ENCODE measurements at places on chromosomes 3 and 15.

- no peak for DNase-seq
Observed at GRCh38 chr15:33150431-33150941, 44.0 kb downstream of the FMN1 start.

- DNase-seq = no peak
Observed at GRCh38 chr3:71392251-71392650, 191.3 kb downstream of the FOXP1 start.

DNA sequence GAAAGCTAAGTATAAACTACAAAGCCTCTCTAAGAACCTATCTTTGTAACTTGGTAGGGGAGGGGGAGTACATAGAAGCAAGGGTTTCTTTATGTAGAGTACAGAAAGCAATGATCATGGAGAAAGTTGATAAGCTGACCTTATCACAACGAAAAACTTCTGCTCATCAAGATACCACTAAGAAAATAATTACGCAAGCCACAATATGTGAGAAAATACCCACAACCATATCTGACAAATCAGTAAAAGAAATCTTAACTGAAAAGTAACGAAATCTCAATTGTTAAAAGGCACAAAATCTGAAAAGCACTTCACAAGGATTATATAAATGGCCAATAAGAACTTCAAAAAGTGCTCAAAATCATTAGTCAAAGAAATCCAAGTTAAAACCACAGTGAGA is 35.1 kb upstream of the RPS17 start:
- no peak for DNase-seq

DNA sequence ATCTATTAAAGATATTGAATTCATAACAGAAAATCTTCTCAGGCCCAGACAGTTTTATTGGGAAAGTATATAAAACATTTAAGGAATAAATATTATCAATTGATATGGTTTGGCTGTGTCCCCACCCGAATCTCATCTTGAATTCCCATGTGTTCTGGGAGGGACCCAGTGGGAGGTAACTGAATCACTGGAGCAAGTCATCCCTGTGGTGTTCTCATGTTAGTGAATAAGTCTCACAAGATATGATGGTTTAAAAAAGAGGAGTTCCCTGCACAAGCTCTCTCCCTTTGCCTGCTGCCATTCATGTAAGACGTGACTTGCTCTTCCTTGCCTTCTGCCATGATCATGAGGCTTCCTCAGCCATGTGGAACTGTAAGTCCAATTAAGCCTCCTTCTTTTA is 160.5 kb downstream of the ANO10 start:
- DNase-seq = no peak

DNA sequence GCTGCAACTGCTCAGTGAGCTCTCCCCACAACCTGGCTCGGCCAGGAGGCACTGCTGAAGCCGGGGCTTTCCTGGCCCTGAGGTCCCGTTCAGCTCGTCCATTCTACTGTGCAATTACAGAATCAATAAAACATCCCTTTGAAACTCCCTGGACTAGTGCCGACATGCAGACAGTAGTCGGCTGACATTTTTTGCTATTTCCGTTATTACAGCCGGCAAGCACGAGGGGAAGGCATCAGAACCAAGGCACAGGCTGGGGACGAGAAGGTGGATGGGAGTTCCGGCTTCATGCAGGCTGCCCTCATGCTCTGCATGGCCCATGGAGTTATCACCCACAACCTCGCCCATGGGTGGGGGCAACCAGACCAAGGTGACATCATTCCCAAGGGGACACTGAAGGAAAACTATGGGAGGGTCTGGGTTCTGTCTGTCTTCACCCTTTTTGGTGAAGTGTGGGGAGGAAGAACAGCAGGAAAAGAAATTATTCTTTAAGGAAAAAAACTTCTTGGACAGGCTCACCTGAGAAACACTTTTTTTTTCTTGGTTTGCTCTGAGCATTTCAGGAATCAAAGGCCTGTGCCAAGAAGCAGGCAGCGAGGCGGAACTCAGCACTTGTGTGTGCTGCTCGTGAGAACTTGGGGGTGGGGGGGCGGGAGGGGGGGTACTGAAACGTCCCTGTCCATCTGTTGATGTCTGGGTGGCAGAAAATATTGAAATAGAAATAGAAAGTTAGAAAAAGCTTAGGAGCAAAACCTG is 154.5 kb downstream of the FOXP1 start:
- DNase-seq = no peak

GRCh38 chr3:132346841-132347736 is 29.9 kb downstream of the ACP3 start:
- no peak for DNase-seq

- DNase-seq = peak; percentile 29
Observed at GRCh38 chr3:127750226-127751031, 71.9 kb downstream of the MGLL start.

- no peak for DNase-seq
Observed at GRCh38 chr3:177361081-177361938, 164.0 kb upstream of the TBL1XR1 start.

GRCh38 chr15:61124195-61124594 is 104.9 kb downstream of the RORA start:
- no peak for DNase-seq

- DNase-seq = no peak
Observed at GRCh38 chr15:58736018-58736643, 13.4 kb downstream of the ADAM10 start.

GRCh38 chr3:40975711-40976121 is 223.6 kb upstream of the CTNNB1 start:
- DNase-seq = no peak

GRCh38 chr15:79064496-79064895 is 26.1 kb downstream of the RASGRF1 start:
- DNase-seq = no peak

DNA sequence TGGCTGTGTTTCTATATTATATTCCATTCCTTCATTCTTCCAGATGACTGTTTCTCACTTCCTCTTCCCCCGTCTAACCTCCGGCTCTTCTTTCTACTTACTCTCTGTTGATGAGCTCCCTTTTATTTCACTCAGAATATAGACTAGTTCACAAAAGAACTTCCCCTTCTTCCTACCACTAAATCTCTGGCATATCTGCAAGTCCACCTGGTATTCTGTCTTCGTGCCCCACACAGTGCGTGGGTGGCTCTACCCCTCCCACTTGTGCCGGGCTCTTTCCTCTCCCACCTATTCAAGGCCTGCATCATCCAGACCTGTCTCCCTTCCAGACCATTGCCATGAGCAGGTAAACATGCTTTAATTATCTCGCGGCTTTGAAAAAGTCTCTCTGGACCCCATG is 73.0 kb downstream of the SCN10A start:
- DNase-seq = no peak

DNA sequence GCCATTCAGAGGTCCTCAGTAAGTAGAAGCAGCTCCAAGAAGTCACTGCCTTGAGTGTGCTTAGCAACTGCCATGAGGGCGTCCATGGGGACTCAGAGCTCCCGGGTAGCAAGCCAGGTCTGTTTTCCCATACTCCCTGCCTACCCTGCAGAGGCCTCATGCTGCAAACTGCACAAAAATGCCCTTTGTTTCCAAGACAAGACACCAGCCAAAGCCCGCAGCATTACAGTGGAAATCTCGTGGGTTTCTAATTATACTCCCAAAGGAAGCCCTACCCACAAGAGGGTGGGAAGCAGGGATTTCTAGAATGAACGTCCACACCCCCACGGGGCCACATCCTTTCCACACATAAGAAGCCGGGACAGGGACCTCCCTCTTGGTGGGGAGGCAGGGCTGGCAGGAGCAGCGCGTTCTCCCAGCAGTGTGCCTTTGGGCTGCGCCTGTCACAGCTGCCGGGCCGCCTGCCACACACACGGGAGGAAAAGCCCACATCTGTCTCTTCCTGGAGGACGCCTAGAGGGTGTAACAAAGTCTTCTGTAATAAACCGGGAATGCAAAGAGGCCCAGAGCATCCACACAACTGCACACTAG is 31.1 kb downstream of the FAM174B start:
- DNase-seq = no peak

DNA sequence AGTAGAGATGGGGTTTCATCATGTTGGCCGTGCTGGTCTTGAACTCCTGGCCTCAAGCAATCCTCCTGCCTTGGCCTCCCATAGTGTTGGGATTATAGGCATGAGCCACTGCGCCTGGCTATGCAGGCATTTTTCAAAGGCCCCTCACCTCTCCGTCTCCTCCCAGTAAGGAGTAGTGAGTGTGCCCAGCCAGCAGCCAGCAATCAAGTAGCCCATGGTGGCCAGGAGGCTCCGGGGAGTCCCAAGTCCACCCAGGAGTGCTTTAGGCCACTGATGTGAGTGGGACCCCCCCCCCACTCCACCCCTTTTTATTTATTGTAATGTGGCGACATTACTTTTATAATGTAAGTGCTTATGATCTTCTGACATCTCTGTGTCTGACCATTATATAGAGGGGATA is 8.1 kb downstream of the ISG20 start:
- no peak for DNase-seq

DNA sequence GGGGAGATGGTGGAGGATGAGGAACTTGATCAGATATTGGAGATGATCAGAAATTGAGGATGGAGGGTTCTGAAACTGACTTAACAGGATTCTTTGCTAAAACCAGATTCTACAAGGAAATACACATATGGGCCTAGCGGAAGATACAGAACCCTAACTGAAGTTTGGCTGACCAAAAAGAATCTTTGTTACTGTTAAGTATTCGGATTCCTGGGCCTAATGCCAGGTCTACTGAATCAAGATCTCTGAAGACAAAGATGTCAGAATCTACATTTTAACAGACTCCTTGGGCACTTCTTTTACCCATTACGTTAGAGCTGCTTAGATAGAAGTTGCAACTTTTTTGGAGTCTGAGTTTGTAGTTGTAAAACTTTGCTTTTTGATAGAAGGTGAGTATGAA is 137.7 kb downstream of the FNDC3B start:
- no peak for DNase-seq

GRCh38 chr3:118772036-118772435 is 262.6 kb downstream of the IGSF11 start:
- DNase-seq = no peak

DNA sequence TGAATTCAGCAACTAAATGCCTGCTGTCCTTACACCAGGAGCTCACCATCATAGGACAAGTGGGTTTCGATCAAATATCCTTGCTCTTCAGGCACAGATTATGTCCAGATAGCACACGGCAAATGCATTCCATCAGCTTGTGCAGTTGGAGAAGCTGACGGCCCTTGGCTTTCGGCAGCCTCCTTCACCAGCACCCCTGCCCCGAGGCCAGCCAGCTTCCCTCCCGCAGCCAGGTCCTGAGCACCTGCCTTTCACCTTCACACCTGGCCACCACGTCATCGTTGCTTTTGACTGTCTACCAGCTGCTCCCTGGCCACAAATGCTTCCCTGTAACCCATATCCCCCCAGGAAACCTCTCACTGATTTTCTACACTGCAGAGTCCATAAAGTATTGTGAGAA is 355.5 kb downstream of the OCA2 start:
- DNase-seq = no peak

GRCh38 chr3:185998136-185998535 is 60.3 kb upstream of the TRA2B start:
- no peak for DNase-seq

DNA sequence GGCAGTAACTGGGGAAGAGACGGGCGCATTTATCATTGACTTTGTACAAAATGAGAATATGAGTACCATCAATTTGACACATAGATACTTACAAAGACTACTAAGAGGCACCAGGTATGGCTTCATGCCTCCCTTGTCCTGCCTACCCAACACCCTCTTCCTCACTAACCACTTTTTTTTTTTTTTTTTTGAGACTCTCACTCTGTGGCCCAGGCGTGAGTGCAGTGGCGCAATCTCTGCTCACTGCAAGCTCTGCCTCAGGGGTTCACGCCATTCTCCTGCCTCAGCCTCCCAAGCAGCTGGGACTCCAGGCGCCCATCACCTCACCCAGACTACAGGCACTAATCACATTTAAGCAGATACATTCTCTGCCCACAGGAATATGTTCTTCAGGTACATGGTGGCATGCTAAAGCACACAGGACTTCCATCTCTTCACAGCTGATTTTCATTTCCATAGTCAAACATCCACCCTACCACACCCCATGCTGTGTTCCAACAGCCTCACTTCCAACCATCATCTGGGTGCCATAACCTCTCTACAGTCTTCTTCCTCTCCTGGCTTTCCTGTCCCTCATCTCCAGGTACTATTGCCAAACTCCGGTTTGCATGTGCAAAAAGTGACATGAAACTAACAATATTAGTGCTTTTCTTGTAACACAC is 41.7 kb downstream of the RAB27A start:
- no peak for DNase-seq

GRCh38 chr3:80769683-80770082 is 991.8 kb downstream of the GBE1 start:
- no peak for DNase-seq

- no peak for DNase-seq
Observed at GRCh38 chr3:81989758-81990157, 228.3 kb upstream of the GBE1 start.

- no peak for DNase-seq
Observed at GRCh38 chr3:11509173-11510000, 134.3 kb downstream of the VGLL4 start.

DNA sequence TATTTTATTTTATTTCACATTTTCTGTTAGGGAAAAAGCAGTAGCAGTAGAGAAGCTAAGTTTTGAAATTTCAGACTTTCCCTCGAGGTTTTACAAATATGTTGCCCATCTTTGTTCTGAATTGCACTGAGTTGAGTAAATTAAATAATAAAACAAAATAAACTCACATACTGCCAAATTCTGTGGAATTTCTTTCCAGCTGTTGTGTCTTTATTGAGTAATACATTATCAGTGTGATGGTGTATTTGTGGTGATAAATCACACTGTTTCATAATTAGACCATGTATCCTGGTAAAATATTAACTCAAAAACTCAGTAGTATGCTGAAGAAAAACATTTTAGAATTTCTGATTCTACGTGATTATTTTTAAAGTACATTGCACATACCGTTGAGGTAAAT is 592.1 kb downstream of the SI start:
- DNase-seq = no peak

- DNase-seq = no peak
Observed at GRCh38 chr15:62109437-62109836, 42.7 kb downstream of the C2CD4A start.

DNA sequence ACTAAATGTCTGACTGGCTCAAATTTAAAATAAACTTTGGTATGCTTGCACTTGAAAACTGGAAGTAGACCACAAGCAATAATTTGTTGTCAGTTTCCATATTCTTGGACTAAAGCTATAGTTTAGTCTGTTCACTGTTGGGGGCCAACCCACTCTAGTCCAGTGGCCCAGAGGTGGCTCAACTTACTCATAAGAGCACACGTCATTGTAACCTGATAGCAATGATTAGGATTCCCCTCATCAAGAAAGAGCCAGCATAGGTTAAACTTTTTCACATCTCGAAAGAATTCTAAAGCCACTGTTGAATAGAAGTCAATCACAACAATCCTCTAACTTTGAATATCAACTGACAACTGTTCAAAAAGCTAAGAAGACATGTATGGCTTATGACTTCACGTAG is 147.0 kb downstream of the MEIS2 start:
- DNase-seq = no peak

- no peak for DNase-seq
Observed at GRCh38 chr3:84074767-84075166, 884.0 kb upstream of the CADM2 start.

DNA sequence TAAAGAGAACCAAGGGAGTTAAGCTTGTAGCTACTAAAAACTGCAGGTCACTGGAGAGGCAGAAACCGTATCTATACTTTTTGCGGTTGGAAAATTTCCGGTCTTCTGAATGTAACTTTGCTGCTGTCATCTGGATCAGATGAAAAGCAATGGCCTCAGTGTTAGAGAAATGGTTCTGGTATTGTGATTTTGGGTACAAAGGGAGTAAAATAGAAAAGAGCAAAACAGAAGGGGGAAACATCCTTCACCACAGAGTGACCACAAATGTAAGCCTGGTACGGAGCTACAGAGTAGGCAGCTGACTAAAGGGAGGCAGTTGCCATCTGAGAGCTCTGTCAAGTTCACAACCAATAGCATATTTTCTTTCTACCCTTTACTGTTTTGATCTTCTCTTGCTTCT is 5.6 kb downstream of the CD96 start:
- peak; percentile 63 for DNase-seq

All from T-helper 2 cell treated with Interferon-gamma antibody and Interleukin-4, amounts not matched to agents 5 μg/mL and 100 μg/mL, for 36 hours (primary cell).